ENCODE measurements at places on chromosomes 12 and 14. TPM values are rescaled to one million over a fixed set of nuclear protein-coding genes. Genes with fewer than 3 reads are reported as not detected.

GRCh38 chr12:50241178-50241577 lies 42.1 kb downstream of the LIMA1 start:
- H3K27me3 ChIP-seq = no peaks in the 10 kb centered on the region
- H3K4me3 ChIP-seq = no peak overlapping the region
- H3K27ac ChIP-seq = peak overlapping the region; percentile 70
- DNase-seq = no peak
- H3K36me3 ChIP-seq = no peaks in the 10 kb centered on the region

DNA sequence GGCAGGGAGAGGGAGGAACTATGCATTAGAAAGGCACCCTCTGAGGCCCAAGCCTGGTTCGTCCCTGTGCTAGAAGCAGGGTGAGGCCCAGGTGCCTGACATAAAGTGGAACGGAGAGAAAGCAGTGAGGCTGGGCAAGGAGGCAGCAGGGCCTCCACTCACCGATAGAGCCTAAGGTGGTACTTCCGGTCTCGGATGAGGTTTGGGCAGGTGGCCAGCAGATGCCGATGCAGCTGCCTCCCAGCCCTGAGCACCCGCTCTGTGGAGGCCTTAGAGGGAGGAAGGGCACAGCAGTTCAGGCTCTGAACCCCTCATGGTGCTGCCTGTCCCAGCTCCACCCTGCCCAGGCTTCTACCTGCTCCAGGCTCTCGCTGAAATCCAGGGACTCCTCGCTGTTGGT lies 7.1 kb downstream of the RAPGEF3 start:
- H3K27ac ChIP-seq = no peak overlapping the region
- H3K36me3 ChIP-seq = no peaks in the 10 kb centered on the region
- no peak overlapping the region for H3K4me3 ChIP-seq
- H3K4me1 ChIP-seq = no peaks in the 10 kb centered on the region

DNA sequence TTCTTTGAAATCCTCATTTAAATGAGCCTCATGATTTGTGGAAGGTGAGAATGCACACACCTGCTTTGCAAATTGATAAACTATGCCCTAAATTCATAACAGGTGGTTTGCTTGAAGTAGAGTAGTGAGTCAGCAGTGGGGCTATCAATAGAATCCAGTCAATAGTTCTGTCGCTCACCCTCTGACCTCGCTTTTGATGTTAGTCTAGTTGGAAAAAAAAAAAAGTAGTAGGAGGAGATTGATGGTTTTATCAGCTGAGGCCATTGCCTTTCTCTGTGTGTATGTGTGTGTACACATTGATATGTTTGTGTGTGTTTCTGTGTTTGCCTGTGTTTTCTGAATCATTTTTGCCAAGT lies 267.3 kb downstream of the SNAPC1 start:
- H3K4me1 ChIP-seq = no peaks in the 10 kb centered on the region
- H3K27ac ChIP-seq = no peak overlapping the region
- H3K36me3 ChIP-seq = no peaks in the 10 kb centered on the region
- no peak for DNase-seq
- no peak overlapping the region for H3K4me3 ChIP-seq

GRCh38 chr12:14290951-14291350 lies 74.5 kb upstream of the ATF7IP start:
- no peak for DNase-seq
- H3K27ac ChIP-seq = no peak overlapping the region
- no peak overlapping the region for H3K4me3 ChIP-seq
- H3K36me3 ChIP-seq = no peaks in the 10 kb centered on the region
- H3K4me1 ChIP-seq = no peaks in the 10 kb centered on the region
- H3K27me3 ChIP-seq = no peaks in the 10 kb centered on the region

GRCh38 chr12:77584860-77585259 lies 245.8 kb upstream of the NAV3 start:
- no peaks in the 10 kb centered on the region for H3K36me3 ChIP-seq
- H3K4me3 ChIP-seq = no peak overlapping the region
- H3K4me1 ChIP-seq = no peaks in the 10 kb centered on the region

CCDC175 gene
- total RNA-seq = not detected
